ENCODE measurements at places on chromosomes 12 and 14.

DNA sequence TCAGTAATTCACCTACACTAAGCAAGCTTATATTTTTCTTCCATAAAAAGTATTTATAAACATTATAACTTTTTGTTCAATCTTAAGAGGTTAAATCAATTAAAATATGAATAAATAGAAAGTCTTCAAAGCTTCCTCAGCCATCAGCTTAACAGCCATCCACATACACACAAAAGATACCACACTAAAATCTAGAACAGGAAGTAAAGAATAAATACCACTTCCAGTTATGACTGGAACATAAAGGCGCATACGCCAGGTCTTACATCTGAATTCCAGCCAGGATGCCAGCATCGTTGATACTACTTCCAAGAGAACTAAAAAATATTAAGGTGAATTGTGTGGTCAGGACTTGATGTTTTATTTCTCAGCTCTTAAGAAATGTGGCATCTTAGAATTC lies 17.0 kb downstream of the SIX1 start:
- DNase-seq = no peak

- no peak for DNase-seq
These were observed 17.3 kb downstream of the PCNX1 start for GRCh38 chr14:70924521-70924920.

DNA sequence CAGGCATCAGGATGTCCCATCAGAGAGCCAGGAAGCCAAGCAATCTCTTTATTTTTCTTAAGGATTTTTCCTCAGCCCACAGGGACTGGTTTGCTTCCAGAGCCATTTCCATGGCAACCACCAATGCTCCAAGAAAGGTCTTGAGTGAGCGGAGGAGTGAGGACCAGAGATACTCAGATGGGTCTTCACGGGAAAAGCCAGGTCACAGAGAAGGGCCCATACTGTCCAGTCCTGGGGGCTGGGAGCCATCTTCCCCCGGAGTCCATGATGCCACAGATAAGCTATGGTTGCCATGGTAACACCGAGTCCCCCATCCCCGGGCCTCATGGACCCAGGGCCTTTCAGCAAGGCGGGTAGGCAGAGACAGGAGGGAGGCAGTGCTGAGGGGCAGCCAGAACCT lies 28.6 kb downstream of the CMKLR1 start:
- DNase-seq = no peak

GRCh38 chr12:90199006-90199405 lies 490.4 kb upstream of the ATP2B1 start:
- DNase-seq = no peak

DNA sequence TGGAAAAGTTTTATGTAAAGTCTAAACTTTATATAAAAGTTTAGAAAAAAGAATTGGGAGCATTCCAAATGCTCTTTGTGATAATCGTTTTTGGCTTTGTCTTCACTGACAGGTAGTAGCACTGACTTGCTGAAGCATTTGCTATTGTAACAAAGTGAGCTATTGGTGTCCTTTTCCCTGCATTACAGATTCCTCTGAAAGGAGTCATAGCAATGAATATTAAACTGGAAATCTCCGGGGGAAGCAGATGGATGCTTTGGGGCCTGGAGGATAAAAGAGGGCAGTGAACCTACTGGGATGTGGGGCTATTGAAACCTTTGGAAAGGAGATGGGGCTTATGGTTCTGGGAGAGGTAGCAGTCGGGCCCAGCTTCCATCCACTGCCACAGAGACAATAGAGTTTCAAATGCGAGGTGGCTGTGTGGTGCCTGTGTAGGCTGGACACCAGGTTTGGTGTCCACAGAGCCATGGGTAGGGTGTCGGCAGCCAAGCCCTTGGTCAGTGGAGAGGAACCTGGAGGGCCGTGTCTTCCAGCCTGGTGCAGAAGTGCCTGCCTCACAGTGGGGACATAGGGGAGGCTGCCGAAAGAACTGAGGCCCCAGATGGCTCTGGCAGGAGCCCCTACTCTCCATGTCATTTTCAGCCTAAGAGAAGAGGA lies 10.1 kb downstream of the GSG1 start:
- no peak for DNase-seq

GRCh38 chr12:88334271-88334670 lies 192.2 kb downstream of the TMTC3 start:
- DNase-seq = no peak

DNA sequence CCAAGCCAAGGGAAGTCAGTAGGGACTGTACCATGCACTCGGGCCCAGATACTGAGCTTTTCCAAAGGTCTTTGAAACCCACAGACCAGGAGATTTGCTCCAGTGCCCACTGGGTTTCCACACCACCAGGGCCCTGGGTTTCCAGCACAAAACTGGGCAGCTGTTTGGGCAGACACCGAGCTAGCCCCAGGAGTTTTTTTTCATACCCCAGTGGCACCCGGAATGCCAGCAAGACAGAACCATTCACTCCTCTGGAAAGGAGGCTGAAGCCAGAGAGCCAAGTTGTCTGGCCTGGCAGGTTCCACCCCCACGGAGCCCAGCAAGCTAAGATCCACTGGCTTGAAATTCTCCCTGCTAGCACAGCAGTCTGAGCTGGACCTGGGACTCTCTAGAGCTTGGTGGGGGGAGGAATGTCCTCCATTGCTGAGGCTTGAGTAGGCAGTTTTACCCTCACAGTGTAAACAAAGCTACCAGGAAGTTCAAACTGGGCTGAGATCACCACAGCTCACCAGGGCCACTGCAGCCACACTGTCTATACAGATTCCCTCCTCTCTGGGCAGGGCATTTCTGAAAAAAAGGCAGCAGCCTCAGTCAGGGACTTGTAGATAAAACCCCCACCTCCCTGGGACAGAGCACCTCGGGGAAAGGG lies 793.7 kb downstream of the RPS29 start:
- DNase-seq = no peak
